ENCODE measurements at places on chromosomes 3 and 15.

GRCh38 chr3:53718462-53718861 lies 127.8 kb downstream of the CHDH start:
- no peak for DNase-seq

GRCh38 chr3:158103081-158103886 lies 2.9 kb downstream of the SHOX2 start:
- no peak for DNase-seq

- no peak for DNase-seq
Observed at GRCh38 chr3:170056710-170057454, 19.1 kb downstream of the GPR160 start.

DNA sequence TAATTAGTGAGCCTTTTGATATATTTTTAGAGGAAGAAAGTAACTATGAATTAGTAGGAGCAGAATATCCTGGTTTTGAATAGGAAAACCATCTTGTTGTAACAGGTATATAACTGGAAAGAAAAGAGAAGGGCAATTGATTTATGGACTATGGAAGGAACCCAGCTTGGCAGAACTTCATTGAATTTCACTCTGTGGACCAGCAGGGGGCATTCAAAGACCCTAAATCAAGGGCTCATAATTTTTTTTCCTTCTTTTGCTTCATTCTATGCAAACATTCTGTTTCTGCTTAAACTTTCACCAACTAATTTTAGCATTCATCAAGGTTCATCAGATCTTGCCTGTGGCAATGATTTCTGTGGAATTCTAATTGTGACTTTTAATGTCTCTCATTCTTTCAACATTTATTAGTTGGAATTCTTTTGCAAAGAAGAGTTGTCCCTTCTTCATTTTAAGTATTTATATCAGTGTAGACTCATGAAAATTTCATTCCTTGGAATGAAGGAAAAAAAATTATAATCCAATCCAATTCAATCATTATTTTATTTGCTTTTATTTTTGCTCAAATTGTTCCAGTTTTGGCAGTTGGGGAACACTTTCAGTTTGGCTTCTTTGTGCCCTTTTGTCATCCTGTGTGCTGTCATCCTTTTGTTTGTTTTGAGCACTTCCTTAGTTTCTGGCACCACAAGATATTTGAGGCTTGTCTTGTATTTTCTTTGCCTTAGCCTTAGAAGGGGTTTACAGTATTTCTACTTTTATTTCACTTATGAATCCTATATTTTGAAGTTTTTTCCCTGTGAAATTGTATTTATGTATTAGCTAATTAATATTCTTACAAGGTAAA lies 30.4 kb downstream of the NXPE3 start:
- DNase-seq, result peak; percentile 29

DNA sequence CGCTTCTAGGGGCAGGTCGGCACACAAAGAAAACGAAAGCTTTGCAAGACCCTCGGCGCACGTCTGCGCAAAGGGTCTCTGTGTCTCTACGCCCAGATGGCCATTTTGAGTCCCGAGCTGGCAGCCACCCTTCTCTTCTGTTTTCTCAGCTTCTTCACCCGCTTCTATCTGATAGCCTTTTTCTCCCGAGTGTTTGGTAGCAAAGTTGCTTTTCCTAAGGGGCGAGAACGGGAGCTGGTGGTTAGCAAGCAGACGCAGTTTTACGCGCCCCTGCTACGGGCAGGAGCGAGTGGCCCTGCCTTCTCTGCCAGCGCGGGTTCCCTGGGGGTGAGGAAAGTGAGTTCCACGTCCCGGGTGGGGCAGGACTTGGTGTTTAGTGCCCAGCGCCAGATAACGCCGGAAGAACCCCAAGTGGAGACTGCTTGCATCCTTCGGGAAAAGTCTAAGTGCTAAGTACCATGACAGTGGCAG lies 2.9 kb upstream of the MKRN2 start:
- DNase-seq, result no peak

DNA sequence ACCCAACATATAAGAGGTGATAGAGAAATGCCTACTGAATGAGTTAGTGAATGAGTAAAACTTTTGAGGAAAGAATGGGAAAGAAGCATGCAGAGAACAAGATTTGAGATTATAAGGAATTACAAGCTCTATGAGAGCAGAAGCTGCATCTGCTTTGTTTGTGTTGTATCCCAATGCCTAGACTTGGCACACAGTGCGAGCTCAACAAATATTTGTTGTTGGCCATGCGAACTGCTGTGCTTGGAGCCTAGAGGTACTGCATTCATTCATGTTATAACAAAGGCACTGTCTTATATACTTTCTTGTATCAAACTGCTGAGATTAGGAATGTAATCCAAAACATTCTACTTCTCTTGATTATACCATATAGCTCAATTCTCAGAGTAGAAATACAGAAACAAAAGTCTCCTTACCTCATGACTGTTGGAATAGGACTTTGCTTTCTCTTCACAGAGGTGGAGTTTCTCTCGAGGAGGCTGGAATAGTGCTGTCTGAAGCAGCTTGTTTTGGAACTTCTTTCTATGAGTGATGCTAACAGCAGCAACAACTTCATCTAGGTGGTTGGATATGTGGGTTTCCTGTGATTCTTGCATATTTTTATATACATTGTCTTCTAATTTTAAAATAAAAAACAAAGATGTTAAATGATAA lies 21.1 kb downstream of the TTC23 start:
- no peak for DNase-seq

DNA sequence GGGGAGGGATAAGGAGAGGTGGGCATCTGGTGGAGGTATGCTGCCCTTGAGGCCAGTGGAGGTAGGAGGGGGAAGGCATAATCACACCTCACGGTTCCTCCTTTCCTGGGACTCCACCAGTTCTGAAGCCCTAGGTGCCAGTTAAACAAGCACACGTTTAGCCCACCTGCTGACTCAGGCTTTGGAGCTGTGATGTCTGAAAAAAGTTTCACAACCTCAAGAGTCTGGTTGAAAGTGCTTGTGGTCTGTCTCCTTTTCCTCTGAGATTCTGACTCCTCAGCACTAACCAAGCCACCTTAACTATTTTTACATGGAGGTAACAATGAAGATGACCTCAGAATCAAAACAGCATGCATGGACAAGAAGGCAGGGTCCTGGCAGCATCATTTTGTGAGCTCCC lies 23.0 kb downstream of the HPS3 start:
- DNase-seq, result no peak

- DNase-seq, result peak; percentile 52
Observed at GRCh38 chr15:101320501-101321052, 25.5 kb upstream of the SNRPA1 start.

GRCh38 chr3:37899711-37900306 lies 38.1 kb downstream of the CTDSPL start:
- DNase-seq, result no peak

GRCh38 chr3:123951522-123952447 lies 9.2 kb downstream of the CCDC14 start:
- DNase-seq, result no peak

- no peak for DNase-seq
Observed at GRCh38 chr3:194184265-194184751, 48.4 kb downstream of the HES1 start.

DNA sequence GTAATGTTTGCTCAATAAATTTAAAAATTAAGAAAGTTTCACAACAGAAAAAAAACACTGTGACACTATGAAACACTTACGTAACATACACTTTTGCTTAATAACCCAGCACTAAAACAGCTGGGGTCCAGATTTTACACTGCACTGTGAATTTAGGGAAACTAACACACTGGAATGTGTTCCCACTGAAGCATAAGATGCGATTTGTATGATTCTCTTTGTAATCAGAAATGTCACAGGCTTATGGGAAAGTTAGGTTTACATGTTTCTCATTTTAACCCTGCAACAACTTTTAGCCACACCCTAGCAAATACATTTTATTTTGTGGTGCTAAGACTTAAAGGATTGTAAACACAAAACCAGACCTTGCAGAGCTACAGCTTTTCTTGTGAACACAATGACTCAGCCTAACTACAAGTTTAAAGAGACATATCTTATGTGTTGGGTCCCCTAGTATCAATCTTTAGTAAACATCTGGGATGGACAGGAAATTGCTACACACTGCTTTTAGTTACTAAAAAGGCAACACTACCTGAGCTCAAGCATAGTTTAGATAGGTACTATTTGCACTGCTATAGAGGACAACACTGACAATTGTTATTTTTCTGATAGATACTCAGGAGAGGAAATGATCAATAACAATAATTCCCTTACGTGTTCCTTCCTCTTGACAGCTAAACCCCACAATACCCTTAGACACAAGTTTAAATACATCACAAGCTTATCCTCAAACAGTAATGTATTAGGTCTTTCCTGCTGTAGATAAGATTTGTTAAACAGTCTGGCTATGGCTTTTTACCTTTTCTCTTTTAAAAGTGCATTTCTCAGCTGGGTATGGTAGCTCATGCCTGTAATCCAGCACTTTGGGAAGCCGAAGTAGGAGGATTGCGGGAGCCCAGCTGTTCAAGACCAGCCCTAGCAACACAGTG lies 3.8 kb downstream of the PLD1 start:
- no peak for DNase-seq

GRCh38 chr3:64056606-64057180 lies 33.4 kb upstream of the PSMD6 start:
- DNase-seq, result no peak

GRCh38 chr3:87766721-87767120 lies 292.1 kb downstream of the CGGBP1 start:
- DNase-seq, result no peak

DNA sequence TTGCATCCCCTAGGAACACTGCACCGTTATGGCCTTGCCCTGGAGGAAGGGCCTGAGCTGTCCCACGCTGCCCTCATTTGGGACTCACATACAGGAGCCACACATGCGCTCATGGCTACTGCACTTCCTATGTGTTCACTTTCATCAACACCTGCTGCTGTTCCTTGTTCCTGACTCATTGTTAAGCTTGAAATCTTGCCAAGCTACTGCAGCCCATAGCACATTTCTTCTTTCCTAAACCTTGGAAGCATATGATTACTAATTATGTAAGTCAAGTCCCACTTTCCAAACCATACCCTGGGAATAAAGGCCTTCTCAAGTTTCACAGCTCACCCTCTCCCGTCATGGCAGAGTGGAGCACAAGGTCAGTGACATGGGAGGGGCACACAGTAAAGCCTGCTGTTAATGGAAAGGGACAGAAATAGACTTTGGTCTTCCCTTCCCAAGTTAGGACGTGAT lies 307.9 kb downstream of the CLSTN2 start:
- DNase-seq, result no peak

GRCh38 chr3:95289295-95289694 lies 1226.4 kb downstream of the NSUN3 start:
- no peak for DNase-seq

GRCh38 chr15:85044251-85044853 lies 62.7 kb downstream of the PDE8A start:
- DNase-seq, result peak; percentile 49

DNA sequence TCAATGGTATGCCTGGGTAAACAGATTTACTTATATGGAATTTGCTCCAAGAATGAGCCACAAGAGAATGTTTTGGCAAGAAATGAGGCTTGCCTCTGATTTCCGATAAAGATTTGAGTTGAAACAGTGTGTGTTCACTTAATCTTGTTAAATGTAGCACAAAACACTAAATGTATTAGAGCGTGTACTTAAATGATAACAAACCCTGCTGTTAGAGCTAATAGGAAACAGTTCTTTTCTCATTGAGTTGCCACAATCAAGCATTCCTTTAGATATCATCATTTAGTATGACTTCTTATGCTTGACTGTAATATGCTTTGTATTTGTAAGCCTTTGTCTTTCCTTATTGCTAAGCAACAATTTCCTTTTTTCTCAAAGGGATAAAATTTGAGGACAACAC lies 353.6 kb upstream of the ZNF717 start:
- DNase-seq, result no peak

- DNase-seq, result peak; percentile 15
Observed at GRCh38 chr15:91942720-91943394, 89.3 kb downstream of the SLCO3A1 start.

DNA sequence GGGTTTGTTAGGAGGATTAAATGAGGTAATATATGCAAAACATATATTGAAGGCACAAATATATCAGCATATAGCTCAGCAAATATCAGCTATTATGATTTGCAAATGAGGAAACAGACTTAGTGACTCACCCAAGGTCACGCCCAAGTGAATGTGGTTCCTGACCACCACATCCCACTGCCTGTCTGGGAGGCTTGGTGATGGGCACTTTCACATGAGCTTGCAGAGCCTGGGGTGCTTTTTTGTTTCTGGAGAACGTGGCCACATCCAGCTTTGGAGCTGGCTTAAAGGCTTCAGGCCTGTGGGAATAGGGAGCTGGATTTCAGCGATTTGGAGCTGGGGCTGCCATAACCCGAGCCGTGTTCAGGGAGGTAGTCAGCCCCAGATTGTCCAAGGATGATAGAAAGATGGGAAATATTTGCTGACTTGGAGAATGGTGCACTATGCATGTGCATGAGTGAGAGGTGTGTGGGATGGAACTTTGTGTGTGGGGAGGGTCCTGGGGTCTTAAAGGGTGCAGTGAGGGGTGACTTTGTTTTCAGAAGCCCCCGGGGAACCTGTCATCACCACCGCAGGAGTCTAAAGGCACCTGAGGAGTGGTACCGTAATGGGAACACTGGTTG lies 12.0 kb upstream of the FGD5 start:
- no peak for DNase-seq

DNA sequence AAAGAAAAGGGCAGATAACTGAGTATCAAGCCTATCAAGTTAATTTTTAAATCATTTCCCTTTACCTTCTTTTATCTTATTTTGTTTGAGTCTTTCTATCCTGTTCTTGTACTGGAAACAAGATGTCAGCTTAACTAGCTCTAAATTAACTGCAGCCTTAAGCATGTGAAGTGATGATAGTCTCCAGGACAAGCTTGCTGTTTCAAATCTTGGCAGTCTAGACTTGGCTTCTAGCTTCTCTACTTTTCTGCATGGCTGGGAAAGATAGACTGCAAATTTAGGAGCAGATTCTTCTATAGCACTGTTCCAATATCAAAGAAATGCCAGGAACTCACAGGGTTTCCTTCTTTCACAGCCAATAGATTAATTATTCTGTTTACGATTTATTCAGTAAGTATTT lies 1034.4 kb downstream of the TUSC7 start:
- DNase-seq, result no peak

DNA sequence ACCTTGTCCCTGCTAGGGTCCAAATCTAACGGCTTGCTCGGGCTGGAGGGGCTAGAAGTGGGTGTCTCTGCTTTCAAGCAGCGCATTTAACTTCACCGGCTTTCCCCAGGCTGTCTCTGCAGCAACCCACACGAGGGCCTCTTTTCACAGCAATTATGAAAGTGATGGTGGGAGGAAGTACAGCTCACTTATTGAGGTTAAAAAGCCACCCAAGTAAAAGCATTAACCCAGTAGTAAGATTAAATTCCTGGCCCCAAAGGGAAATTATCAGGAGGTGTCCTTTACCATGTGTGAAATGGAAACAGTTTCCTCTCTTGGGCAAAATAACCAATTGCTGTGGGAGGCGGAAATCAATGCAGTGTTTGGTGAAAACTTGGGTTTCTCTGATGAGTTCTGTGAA lies 41.1 kb downstream of the NGRN start:
- DNase-seq, result no peak

GRCh38 chr3:8571256-8571655 lies 69.6 kb downstream of the LMCD1 start:
- no peak for DNase-seq

DNA sequence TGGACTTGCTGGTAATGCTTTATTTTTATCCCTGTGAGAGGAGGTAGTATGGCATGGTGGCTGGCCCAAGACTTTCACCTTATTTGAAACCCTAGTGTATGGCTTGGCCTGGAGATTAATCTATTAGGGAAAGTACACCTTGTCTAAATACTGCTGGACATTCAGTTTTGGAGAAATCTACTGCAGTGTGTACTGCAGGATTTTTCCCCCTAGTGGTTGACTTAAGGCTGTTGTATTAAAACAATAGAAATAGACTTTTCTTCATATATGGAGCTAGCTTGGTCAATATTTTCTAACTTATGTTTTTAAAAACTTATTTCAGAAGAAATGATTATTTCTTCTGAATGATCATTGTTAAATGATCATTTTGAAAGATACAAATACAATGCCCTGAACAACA lies 13.9 kb upstream of the SLITRK3 start:
- DNase-seq, result no peak
